ENCODE measurements at places on chromosomes 2 and 18. TPM values are rescaled to one million over a fixed set of nuclear protein-coding genes. Genes with fewer than 3 reads are reported as not detected.

Gene RAB6C
- 0.40 TPM for total RNA-seq

DNA sequence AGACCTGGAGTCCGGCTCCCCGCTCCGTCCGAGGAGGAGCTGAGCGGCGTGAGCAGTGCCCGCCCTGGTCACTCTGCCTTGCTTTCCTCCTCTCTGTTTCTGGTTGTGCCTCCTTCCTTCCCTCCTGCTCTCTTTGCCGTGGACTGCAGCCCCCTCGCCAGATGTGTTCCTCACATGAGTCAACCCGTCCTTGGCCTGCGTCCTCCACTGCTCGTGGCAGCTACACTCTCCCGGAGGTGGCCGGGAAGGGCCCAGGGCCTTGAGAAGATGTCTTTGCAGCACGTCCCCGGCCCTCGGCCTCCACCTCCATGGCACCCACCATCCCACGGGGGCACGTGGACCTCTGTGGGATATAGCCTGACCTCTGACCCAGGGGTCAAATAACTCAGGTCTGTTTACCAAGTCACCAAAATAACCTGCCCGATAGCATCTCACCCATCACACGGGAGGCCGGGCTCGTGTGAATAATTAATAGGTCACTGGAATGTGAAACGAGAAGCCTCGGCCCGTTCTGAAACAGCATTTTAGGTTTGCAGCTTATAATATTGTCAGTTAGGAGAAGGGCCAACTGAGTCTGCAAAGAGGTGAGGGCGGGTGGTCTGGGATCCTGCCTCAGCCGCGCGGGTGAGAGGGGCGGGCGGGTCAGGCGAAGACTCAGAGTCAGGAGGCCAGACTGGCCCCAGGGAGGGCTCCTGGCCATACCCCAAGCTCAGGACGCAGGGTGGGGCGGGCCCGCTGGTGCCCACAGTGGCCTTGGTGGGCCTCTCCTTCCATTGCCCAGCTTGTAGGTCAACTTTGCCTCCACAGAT, 42.6 kb downstream of the NFATC1 start:
- no peak for DNase-seq

- DNase-seq: no peak
These were observed 53.6 kb downstream of the PDK1 start for GRCh38 chr2:172609488-172609887.

GRCh38 chr2:15383695-15384350, 177.3 kb downstream of the NBAS start:
- DNase-seq: peak; percentile 3

Gene ADAM23
- total RNA-seq: 0.22 TPM
